GM10248 (cell line): ENCODE measurements at places on chromosomes 6 and 20.
A peak's percentile ranks its signal among the peaks of the same experiment; 100 is the strongest.

- DNase-seq = no peak
Measured at GRCh38 chr6:133978896-133979240, 25.8 kb downstream of the TBPL1 start.

DNA sequence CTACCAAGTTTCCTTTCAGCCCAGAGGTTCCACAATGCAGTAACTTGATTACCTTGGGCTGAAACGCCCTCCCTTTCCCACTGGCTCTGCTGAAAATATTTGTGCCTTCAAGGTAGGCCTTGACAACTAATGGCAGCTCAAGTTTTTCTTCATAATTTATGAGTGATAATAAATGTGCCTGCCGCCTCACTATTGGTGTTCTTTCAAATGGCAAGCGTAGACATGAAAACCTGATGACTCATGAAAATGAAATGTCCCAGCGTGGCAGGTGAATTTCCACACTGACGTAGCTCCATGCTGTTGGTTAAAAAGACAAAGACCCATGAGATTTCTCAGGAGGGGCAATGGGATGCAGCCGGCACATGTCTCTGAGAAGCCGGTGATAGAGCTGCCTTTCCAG, 107.2 kb upstream of the GGTLC1 start:
- DNase-seq = no peak

DNA sequence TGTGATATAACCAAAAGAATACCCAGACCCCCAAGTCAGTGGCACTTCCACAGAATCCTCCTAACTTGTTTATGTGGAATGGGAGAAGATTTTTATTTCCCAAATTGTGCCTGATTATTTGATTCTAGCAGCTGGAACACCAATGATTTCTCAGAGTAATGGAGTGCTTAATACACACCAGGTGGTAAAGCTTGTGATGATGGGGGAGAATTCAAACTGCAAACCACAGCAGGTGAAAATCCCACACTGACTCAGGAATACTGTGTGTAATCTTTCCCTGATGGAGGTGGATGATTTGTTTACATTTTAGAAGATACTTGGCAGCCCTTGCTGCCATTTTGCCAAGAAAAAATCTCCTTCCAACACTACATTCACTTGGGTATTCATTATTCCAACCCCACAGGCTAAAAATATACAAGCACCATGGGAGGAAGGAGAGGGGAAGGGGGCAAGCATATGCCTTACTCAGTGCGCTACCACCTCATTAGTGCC, 212.7 kb upstream of the PLN start:
- DNase-seq = no peak

GRCh38 chr20:2141600-2142575, 40.3 kb downstream of the STK35 start:
- DNase-seq = no peak

- no peak for DNase-seq
Measured at GRCh38 chr6:87075168-87075567, 19.7 kb downstream of the CGA start.

GRCh38 chr6:167567142-167568033, 242.5 kb downstream of the TTLL2 start:
- no peak for DNase-seq

GRCh38 chr6:946546-946945, 253.6 kb upstream of the EXOC2 start:
- no peak for DNase-seq

- no peak for DNase-seq
Measured at GRCh38 chr6:49543087-49543858, 7.2 kb upstream of the C6orf141 start.

DNA sequence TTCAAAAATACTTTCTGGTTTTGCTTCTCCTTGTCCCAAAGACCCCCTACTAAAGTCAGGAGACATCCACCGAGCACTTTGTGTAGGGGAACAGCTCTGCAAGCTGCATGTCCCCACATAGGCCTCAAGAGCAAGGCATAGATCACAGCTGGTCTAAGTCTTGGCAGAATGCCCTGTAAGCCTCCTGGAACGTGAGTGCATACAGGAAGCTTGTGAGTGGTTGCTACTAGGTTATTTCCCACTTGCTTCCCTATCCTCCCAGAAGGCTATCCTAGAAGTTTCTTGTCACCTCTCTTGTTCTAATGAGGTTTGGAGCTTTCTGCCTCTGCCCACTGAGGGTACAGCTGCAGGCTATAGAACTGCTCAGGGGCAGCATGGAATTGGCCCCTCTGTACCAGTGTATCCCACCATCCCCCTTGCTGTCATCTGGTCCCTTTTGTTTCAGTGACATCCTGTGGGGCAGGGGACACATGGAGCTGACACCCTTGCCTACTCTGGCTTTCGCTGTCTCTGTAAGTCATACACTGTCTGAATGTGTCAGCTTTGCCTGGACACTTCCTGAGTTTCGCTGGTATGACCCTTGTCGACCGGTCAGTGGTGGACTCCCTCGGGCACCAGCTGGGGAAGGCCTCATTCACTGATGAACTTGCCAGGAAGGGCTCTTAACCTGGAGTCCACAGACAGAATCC, 35.6 kb upstream of the KCNK16 start:
- DNase-seq = no peak

- DNase-seq = no peak
Measured at GRCh38 chr20:52461582-52461981, 270.0 kb upstream of the ZFP64 start.

GRCh38 chr6:72533606-72534005, 88.3 kb upstream of the KCNQ5 start:
- no peak for DNase-seq

GRCh38 chr20:17925141-17925939, 43.3 kb downstream of the SNX5 start:
- no peak for DNase-seq

- no peak for DNase-seq
Measured at GRCh38 chr6:128919412-128920180, 36.7 kb downstream of the LAMA2 start.

GRCh38 chr6:2037237-2037926, 208.0 kb downstream of the GMDS start:
- no peak for DNase-seq

GRCh38 chr6:27630727-27631608, 158.1 kb upstream of the ZNF184 start:
- peak; percentile 60 for DNase-seq

DNA sequence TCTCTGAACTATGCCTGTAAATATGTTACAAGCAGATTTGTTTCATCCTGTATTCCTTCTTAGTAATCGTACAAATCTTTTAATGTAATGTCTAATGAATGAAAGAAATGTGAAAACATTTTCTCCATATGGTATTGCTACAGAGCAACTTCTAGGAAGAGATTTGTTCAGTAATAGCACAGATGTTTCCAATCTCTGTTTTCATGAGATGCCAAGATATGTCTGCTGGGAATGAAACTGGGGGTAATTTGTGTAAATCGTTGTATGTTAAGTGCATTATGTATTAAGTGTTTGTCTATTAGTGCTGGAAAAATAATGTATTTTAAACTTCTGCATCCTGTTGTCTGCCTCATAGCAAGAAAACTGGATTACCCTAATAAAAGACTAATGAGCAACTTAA, 722.2 kb upstream of the EYS start:
- no peak for DNase-seq

- no peak for DNase-seq
Measured at GRCh38 chr20:11980263-11980662, 62.6 kb downstream of the BTBD3 start.

- no peak for DNase-seq
Measured at GRCh38 chr20:13142143-13142542, 78.9 kb upstream of the ISM1 start.

- DNase-seq = no peak
Measured at GRCh38 chr6:39998126-39998525, 63.9 kb upstream of the MOCS1 start.

GRCh38 chr20:56795492-56795891, 166.4 kb downstream of the TFAP2C start:
- no peak for DNase-seq

DNA sequence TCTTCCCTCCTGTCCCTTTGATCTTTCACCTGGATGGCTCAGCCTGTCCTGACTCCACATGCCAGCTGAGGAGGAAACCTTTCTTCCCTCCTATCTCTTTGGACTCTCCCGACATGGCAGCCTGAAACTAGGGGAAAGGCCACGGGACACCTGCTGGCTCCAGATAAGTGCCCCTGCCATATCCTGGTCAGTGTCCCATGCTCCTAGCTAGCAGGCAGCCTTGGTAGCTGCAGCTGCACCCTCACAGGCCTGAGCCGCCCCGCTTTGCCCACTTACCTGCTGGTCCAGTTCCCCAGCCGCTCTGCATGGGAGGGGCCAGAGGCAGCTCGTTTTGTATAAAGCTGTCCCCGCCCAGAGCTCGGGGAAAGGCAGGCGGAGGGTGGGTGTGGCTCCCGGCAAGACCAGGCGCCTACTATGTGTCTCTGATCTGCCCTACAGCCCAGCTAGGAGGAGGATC, 7.4 kb upstream of the SLC52A3 start:
- DNase-seq = no peak

DNA sequence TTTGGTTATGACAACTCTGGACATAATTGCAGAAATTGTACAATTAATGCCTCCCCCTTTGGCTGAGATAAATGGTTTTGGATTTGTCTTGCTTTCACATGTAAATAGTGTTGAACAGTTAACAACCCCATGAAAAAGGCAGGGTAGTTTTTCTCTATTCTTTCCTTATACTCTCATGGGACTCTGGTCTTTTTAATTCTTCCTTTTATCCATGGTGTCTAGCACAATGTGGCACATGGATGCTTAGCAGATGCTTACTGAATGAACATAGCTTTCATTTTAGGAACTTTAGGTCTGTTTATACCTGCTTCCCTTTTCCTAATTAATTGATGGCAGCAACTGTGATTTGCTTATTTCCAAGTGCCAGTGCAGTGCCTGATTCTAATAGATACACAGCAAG, 75.6 kb downstream of the NCOA3 start:
- no peak for DNase-seq

- DNase-seq = no peak
Measured at GRCh38 chr6:71043902-71044301, 87.0 kb upstream of the B3GAT2 start.

DNA sequence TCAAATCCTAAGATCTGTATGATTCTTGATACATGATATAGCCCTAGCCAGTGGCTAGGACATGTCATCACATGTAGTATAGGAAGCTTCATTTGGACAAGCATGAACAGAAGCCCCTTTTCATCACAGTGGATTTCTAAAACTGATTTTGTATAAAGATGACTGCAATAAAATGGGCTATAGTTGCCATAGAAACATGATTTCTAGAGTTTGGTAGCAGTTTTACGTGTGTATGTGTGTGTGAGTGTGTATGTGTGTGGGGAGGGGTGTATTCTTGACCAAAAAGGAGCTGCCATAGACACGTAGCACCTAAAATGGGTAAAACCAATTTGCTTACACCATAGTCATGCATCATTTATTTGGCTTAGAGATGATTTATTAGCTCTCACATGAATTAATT, 200.5 kb upstream of the CNR1 start:
- DNase-seq = no peak

DNA sequence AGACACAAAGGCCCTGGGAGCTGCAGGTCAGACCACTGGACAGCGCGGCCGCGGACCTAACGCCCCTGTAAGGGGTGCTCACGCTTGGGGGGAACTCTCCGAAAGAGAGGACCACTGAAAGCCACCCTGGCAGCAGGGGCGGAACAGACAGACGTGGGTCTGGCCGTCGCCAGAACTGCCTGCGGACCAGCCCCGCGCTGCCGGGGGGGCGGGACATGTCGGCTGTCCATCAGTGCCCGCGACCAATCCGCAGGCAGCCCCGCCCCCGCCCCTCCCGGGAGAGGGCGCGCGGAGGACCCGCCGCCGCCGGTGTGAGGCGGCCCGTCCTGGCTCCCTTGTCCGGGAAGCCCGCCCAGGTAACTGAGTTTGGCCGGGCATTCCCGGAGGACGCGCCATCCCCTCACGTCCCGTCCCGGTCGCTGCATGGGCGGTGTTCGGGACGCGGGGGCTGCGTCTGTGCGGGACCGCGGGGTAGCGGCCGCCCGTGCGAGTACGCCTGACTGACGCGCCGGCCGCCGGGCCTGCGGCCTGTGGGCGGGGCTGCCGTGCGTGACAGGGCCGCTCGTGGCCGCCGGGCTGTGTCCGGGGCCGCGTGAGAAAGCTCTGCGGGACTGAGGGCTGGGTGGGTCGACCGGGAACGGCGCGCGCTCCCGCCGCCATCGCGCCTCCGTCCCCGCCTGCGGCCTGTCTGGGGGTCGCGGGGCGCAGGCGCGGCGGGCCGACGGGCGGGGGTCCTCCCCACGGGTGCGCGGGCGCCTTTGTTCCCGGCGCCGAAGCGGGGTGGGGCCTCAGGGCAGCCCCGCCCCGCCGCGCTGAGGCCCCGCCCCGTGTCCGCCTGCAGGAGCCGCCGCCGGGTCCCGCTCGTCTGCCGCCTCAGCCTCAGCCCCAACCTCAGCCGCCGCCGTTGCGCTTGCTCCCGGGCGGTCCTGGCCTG, at the start of gene PLCG1:
PLCG1 (plus strand) TSS at position 864 of the 934 bp plus-strand sequence. CDS start 99 bp downstream, outside the sequence.
- DNase-seq = peak; percentile 95

GRCh38 chr6:151091571-151091970, 148.2 kb upstream of the AKAP12 start:
- no peak for DNase-seq

DNA sequence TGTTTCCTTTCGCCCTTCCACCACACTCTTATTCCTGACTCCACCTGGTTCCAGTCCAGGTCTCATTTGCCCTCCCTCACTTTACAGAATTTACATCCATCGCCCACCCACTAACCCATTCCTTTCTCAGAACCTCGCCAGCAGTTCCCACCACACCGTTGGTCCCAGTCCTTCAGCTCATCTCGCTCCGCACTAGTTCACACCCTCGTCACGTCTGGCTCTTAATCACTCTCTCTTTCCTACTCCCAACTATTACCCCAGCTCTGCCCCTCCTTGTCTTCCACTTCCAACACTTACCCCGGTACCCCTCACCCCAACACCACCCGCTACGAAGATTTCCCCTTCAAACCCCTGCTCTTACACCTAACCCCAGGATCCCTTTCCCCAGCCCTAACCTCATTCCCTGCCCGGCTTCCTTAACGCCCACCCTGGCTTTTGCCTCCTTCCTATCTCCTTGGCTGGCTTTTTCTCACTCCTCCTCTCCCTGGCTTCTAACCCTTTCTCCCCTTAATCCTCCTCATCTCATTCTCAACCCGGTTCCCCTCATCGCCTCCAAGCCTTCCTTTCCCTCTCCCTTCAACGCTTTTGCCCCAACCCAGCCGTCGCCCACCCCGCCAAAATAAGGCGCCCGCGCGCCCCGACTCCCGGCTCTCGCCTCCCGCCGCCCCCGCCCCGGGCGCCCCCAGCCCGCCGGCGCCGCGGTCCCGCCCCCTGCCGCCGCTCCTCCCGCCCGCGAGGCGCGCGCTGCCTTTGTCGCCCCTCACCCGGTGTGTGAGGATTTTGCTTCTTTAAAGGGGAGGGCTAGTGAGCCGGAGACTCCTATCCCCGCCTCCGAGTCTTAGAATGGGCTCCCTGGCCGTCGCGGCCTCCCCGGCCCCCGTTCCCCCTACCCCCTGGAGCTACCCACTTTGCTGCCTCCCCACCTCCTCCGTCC, 542 bp downstream of the USP49 start:
- DNase-seq = no peak

GRCh38 chr6:9834233-9834632, 580.6 kb downstream of the TFAP2A start:
- no peak for DNase-seq
